GM23248 (cell line): ENCODE measurements at places on chromosomes 12 and 14. TPM values are rescaled to one million over a fixed set of nuclear protein-coding genes. Genes with fewer than 3 reads are reported as not detected.

POTEM gene
- total RNA-seq = not detected in 2 replicates

NOS1 gene
- not detected in 2 replicates for total RNA-seq

- H3K27ac ChIP-seq = no peak overlapping the region
- no peak overlapping the region for H3K4me3 ChIP-seq
- no peaks in the 10 kb centered on the region for H3K27me3 ChIP-seq
- no peak for DNase-seq
- H3K4me1 ChIP-seq = no peaks in the 10 kb centered on the region
Measured at GRCh38 chr12:29867823-29868222, 84.1 kb upstream of the TMTC1 start.

DNA sequence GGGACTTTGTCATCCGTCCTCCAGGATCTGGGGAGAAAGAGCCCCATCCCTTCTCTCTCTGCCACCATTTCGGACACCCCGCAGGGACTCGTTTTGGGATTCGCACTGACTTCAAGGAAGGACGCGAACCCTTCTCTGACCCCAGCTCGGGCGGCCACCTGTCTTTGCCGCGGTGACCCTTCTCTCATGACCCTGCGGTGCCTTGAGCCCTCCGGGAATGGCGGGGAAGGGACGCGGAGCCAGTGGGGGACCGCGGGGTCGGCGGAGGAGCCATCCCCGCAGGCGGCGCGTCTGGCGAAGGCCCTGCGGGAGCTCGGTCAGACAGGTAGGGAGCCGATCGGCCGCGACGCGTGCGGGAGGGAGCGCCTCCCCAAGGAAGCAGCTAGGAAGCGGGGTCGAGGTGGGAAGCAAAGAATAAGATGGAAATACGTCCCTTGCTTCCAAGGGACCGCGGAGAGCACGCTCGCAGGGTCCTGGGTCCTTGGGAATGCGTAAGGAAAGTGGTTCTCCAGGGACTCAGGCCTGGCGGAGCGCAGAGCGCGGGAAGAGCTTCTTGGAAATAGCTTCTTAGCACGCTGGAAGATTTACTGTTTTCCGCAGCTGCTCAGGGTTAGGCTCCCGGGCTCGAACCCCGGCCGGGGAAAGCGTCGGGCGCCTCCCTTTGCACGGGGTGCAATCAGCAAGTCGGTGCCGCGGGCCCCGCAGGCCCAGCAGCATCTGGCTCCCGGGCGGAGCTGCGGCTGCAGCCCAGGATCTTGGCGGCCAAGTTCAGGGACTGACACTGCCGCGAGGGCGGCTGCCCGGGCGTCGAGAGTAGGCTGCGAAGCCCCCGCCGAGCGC is 457 bp downstream of the SOCS2 start:
- H3K4me3 ChIP-seq = peak overlapping the region; percentile 92
- peak overlapping the region; percentile 70 for H3K27ac ChIP-seq
- H3K36me3 ChIP-seq = peaks cover 18% of the 10 kb centered on the region
- DNase-seq = peak; percentile 76
- peaks cover 34% of the 10 kb centered on the region for H3K4me1 ChIP-seq

- no peak for DNase-seq
- peaks cover 13% of the 10 kb centered on the region for H3K27me3 ChIP-seq
- H3K4me3 ChIP-seq = no peak overlapping the region
Measured at GRCh38 chr14:90354551-90355298, 23.0 kb upstream of the NRDE2 start.

TECPR2 gene
- total RNA-seq = 10.1 and 15.8 TPM in 2 replicates

GRCh38 chr14:86505808-86506207 is 975.9 kb downstream of the FLRT2 start:
- no peaks in the 10 kb centered on the region for H3K27me3 ChIP-seq
- H3K4me3 ChIP-seq = no peak overlapping the region
- H3K4me1 ChIP-seq = no peaks in the 10 kb centered on the region
- no peak overlapping the region for H3K27ac ChIP-seq

- no peak overlapping the region for H3K4me3 ChIP-seq
- no peak for DNase-seq
- no peaks in the 10 kb centered on the region for H3K36me3 ChIP-seq
- H3K4me1 ChIP-seq = no peaks in the 10 kb centered on the region
Measured at GRCh38 chr14:78424311-78424710, 254.1 kb downstream of the NRXN3 start.

- DNase-seq = no peak
- H3K27ac ChIP-seq = no peak overlapping the region
- H3K36me3 ChIP-seq = no peaks in the 10 kb centered on the region
- H3K27me3 ChIP-seq = no peaks in the 10 kb centered on the region
- no peaks in the 10 kb centered on the region for H3K4me1 ChIP-seq
Measured at GRCh38 chr14:59823179-59823578, 47.4 kb downstream of the RTN1 start.

DNA sequence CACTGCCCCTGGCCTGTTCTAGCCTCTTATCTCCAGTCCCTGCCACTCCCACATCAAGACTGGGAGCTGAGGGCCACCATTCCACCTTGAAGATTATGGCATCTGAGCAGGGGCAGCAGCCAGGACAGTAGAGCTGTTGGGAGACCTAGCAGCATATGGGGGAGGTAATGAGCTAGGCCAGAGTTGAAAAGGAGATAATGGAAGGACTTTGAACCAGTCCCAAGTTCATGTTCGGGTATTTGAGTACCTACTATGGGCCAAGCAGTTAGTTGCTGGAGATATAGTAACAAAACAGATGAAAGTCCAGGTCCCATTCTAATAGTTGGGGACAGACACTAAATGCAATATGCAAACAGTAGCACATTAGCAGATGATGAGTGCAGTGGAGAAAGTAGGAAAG is 151.5 kb downstream of the PLXNC1 start:
- no peak overlapping the region for H3K4me3 ChIP-seq
- no peak overlapping the region for H3K27ac ChIP-seq
- peaks cover 5% of the 10 kb centered on the region for H3K4me1 ChIP-seq
- no peak for DNase-seq

DNA sequence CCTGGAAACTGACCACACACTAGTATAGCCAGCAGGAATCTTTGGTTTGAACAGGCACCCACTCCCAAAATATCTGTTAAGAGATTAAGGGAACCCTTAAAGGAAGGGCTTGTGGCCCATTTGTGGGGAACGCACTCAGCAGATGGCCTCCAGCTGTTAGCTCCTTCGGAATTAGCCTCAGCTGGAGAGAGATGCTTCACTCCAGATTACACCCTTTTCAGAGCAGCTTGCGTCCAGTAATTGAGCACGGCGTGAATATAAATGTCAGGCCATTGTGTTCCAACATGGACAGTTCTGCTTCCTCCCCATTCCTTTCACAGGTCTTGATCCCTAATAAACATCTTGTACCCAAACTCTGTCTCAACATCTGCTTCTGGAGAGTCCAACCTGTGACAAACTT is 397.8 kb downstream of the SEC23A start:
- no peak for DNase-seq
- H3K4me3 ChIP-seq = no peak overlapping the region
- H3K27ac ChIP-seq = no peak overlapping the region
- H3K36me3 ChIP-seq = no peaks in the 10 kb centered on the region
- no peaks in the 10 kb centered on the region for H3K27me3 ChIP-seq

DNA sequence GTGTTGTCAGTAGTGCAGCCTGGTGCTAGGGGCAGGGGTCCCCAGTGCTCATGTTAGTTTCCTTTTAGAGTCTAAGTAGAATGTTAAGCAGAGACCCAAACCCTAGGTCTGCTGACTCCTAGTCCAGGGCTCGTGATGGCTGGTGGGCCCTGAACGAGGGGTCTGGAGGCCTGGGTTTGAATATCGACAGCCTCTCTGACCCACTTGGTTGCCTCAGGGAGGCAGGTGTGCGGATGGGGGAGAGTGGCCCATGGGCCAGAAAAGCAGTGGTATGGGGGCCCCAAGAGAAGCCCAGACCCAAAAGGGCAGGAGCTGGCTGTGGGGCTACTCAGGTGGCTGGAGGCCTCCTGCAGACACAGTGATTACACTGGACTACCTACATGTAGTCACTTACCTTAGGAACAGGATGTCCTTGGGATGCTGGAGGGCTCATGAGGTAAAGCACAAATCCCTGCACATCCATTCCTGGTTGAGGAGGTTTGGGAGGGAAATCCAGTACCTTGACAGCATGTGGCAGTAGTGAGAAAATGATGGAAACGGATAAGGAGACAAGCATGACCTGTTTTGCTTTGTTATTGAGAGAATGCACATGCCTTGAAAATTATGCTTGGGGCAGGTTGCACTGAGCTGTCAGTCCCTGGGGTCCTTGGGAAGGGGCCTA is 1.7 kb upstream of the SLC25A29 start:
- no peaks in the 10 kb centered on the region for H3K4me1 ChIP-seq
- no peak overlapping the region for H3K27ac ChIP-seq
- H3K36me3 ChIP-seq = no peaks in the 10 kb centered on the region
- no peak overlapping the region for H3K4me3 ChIP-seq

- no peak overlapping the region for H3K4me3 ChIP-seq
- no peaks in the 10 kb centered on the region for H3K27me3 ChIP-seq
- H3K27ac ChIP-seq = no peak overlapping the region
- no peak for DNase-seq
Measured at GRCh38 chr14:67410313-67410712, 1.7 kb downstream of the PLEK2 start.

DNA sequence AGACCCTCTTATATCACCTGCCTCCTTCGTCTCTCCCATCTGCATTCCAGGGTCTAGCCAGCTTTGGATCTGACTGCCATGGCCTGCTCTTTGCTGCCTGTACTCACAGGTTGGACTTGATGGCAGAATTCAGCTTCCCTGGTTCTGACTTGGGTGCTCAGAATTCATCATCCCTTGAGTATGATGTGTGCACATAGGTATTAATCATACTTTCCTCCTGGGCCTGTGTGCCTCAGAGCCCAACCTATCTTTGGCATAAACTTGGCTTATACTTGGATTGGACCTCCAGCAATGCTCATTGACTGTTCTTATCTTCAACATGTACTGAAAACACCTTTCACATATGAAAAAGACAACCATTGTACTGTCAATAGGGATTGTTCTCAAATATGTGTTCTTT is 70.7 kb upstream of the LMNTD1 start:
- DNase-seq = peak; percentile 18
- no peak overlapping the region for H3K27ac ChIP-seq
- no peaks in the 10 kb centered on the region for H3K27me3 ChIP-seq
- no peaks in the 10 kb centered on the region for H3K36me3 ChIP-seq

DNA sequence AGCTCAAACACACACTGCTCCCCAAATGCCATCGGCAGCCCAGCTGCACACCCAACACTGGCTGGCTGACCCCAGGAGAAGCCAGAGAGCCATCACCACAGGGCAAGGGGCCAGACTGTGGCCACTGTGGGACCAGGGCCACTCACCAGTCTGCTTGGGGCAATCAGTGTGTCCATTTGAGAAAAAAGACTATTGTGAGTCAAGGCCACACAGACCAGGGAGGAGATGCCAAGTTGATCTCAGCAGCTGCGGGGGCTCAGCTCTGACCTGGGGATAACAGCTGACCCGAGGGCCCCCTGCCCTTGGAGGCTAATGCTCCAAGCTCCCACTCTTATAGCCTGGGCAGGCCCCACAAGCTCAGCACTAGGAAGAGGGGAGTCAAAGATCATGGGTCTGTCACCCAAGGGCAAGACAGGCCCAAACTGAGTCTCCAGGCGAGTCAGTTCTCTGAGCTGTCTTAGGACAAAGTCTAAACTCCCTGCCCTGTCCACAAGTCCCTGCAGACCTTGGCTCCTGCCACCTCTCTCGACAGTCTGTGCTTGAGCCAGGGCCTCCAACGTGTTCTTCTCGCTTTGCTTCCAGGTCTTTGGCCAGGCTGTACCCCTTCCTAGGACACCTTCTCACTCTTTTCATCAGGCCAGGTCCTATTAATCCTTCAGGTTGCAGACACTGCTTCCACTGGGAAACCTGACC is 30.1 kb upstream of the PNMA1 start:
- H3K27ac ChIP-seq = peak overlapping the region; percentile 3; the same call in 1 of the 2 replicates
- H3K36me3 ChIP-seq = no peaks in the 10 kb centered on the region
- no peak overlapping the region for H3K4me3 ChIP-seq
- H3K4me1 ChIP-seq = peaks cover 53% of the 10 kb centered on the region
- no peaks in the 10 kb centered on the region for H3K27me3 ChIP-seq

DNA sequence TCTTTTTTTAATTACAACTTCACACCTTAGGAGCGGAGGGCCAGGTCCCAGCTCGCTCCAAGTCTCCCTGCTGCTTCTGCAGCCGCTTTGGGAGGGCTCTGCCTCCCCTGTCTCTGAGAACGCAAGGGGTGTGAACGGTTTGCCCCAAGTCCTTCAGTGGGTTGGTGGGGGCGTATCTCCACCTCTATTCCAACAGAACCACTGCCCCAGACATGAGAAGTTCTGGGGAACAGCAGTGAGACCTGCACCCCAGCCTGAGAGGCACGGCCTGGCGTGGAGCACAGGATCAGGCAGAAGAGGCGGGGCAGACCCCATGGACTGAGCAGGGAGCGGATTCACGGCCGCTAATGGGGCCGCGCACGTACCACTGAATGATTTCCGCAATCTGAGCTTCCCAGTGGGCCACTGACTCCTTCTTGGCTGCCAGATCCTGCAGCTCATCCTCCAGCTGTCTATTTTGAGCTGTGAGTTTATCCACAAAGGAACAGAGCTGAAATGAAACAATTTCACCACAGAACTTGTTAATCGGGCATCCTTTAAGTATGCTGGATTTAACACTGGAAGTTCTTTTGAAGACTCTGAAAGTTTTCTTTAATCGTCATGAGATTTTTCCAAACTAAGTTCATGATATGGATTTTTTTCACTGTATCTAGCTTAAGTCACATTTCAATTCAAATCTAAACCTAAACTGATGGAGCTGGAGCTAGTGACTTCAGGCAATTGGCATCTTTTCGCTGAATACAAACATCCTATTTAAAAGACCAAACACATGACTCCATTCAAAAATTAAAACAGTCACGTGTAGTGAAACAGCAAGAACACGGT is 44.4 kb downstream of the AMN start:
- no peak overlapping the region for H3K27ac ChIP-seq
- H3K4me3 ChIP-seq = no peak overlapping the region
- H3K27me3 ChIP-seq = no peaks in the 10 kb centered on the region
- no peak for DNase-seq

GRCh38 chr12:2295941-2296461 is 243.2 kb downstream of the CACNA1C start:
- peak overlapping the region; percentile 63 for H3K27ac ChIP-seq
- peak; percentile 91 for DNase-seq
- H3K4me3 ChIP-seq = no peak overlapping the region
- no peaks in the 10 kb centered on the region for H3K36me3 ChIP-seq
- H3K4me1 ChIP-seq = peaks cover 43% of the 10 kb centered on the region

DNA sequence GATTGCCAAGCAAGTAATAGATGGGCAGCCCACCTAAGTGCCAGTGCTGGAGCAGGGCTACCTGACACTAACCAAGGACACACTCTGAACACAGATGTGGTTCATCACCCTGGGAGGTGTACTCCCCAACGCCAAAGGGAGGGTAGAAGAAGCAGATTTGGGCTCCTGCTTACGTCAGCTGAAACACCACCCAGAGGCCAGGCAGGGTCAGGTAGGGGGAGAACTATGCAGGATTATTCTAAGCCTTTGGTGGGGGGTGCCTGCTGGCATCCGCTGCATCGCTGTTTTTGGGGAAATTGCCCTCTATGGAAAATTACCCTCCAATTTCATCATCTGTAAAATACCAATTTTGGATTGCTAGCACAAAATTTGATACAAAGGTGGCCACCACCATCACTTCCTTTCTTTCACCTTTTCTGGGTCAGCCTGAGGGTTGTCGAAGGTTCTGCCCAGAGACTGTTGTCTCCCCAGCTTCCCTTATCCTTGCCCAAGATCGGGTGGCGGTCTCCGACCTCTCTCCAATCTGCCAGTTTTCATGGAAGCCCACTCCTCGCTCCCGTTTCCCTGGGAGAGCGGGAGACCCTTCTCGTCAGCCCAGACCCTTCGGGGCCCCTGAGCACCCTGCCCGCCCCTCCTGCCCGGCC is 535 bp downstream of the BIN2 start:
- H3K4me3 ChIP-seq = no peak overlapping the region
- H3K4me1 ChIP-seq = peaks cover 24% of the 10 kb centered on the region
- no peak overlapping the region for H3K27ac ChIP-seq
- H3K27me3 ChIP-seq = no peaks in the 10 kb centered on the region
- no peaks in the 10 kb centered on the region for H3K36me3 ChIP-seq
- DNase-seq = no peak
